Activated CD4-positive, alpha-beta T cell treated with anti-CD3 and anti-CD28 coated beads, Interleukin-2, amount 50 U/mL, for 1 hour (primary cell): ENCODE measurements at places on chromosomes 5 and 9.

GRCh38 chr9:81113453-81114124 lies 575.8 kb downstream of the TLE1 start:
- DNase-seq, result no peak

DNA sequence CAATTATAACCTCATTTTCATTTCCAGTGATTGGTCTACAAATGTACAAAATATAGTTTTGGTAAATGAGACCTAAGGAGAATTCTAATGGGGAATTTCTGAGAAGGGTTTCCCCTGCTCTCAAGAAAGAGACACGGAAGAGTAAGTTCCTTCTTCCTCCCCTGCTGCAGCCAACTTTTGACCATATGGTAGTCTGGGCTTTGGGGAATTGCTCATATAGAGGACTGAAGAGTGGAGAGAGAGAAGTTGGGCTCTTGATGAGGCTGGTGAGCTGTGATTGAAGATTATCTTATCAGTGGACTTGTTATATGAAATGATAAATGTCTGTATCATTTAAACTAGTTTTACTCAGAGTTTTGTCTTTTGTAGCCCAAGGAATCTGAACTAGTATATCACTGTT lies 4.3 kb upstream of the LNPEP start:
- DNase-seq, result no peak

DNA sequence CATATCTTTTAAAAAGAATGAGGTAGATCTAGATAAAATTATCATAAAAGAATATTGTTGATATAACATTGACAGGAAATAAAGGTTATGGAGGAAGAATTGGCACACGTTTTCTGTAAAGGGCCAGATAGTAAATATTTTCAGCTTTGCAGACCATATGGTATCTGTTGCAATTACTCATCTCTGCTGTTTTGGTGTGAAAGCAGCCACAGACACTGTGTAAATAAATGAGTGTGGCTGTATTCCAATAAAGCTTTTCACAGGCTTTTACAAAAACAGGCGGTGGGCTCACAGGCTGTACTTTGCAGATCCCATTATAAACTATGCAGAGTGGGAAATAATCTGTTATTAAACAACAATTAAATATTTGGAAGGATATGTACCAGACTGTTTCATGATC lies 87.4 kb downstream of the SGCD start:
- no peak for DNase-seq

GRCh38 chr5:134289509-134290113 lies 63.7 kb upstream of the PPP2CA start:
- peak; percentile 29 for DNase-seq

- DNase-seq, result no peak
Observed at GRCh38 chr5:122141751-122142150, 12.4 kb downstream of the ZNF474 start.

DNA sequence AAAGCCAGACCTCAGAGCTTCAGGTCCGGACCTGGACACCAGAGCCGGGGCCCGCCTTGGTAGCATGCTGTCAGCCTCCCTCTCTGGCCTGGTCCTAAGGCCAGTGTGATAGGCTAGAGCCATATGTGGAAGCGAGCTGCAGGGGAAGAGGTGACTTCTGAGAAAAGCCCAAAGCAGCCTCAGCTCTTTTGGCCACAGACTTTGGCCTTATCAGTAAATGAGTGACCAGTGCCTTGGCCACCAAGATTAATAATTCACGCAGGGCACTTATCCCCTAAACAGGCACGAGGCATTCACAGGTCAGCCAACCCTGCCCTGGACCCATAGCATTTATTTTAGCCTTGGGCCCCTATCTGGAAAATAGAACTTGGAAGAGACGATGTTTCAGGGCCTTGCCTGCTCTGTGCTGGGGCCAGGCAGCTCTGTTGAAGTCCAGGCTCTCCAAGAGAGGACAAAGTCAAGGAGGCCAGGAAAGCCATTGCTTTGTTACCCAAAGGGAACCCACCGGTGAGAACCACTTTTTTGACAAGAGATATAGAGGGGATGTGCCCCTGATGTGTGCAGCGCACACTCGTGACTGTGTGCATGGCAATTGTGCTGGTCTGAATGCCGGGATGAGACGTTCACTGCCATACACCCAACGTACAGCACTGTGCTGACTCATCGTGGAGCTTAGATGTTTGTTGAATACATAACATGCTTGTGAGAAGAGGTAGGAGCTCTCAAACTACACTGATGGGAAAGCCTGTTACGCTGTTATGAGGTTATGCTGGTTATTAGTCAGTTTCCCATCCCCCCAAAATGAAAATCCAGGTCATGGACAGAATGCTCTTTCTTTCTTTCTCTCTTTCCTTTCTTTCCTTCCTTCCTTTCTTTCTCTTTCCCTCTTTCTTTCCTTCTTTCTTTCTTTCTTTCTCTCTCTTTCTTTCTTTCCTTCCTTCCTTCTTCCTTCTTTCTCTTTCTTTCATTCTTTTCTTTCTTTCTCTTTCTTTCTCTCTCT lies 5.0 kb upstream of the SLC34A1 start:
- no peak for DNase-seq

GRCh38 chr9:106707738-106708474 lies 155.1 kb upstream of the ZNF462 start:
- DNase-seq, result no peak

GRCh38 chr9:87685441-87685840 lies 40.5 kb upstream of the CTSL start:
- DNase-seq, result no peak

GRCh38 chr5:65073250-65073661 lies 304.5 kb downstream of the CWC27 start:
- no peak for DNase-seq

GRCh38 chr5:72326306-72326649 lies 6.1 kb downstream of the PTCD2 start:
- no peak for DNase-seq

DNA sequence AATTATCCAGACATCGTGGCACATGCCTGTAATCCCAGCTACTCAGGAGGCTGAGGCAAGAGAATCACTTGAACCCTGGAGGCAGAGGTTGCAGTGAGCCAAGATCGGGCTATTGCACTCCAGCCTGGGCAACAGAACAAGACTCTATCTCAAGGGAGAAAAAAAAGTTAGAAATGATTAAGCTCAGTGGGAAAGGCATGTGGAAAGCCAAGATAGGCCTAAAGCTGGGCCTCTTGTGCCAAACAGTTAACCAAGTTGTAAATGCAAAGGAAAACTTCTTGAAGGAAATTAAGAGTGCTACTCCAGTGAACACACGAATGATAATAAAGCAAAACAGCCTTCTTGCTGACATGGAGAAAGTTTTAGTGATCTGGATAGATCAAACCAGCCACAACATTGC lies 43.0 kb downstream of the TBCA start:
- DNase-seq, result no peak

DNA sequence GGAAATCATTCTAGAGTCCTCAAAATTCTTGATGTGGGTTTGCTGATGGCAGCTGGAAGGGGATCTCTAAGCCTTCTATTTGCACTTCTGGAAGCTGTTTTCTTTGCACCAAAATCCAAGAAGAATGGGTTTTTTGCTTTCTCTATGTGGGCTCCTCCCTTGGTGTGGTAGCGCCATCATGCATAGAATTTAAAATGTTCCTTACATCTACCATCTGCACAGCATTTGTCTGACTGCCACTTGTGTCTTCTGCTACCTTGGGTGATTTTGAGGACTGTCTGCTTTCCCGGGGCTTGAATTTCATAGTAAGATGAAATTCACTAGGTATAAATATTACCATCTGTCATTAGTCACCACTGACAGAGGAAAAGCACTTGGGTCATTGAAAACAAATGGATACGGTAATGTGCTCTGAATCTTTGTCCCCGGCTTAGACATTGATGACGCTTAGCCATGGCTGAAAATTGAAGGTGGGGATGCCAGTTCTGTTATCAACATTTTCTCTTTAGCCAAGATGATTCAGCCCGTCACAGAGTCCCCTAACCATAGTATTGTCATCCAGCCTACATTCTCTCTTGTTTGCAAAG lies 30.0 kb downstream of the SNX30 start:
- no peak for DNase-seq

DNA sequence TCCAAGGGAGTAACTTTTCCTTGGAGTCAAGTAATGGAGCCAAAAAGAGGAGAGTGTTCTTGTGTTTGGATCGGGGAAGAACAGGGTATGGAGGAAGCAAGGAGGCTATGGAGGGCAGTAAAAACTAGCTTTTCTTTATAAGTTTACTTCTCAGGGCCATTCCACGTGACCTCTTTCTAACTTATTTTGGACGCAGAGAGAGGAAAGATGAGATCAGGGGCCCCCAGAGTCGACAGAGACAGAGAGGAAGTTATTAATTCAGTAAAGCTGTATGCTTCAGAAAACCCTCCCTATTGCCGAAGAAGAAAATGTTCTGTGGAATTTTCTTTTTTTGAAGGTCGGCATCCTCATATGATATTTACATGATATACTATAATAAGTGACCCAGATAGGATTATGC lies 233.8 kb upstream of the MPDZ start:
- no peak for DNase-seq

DNA sequence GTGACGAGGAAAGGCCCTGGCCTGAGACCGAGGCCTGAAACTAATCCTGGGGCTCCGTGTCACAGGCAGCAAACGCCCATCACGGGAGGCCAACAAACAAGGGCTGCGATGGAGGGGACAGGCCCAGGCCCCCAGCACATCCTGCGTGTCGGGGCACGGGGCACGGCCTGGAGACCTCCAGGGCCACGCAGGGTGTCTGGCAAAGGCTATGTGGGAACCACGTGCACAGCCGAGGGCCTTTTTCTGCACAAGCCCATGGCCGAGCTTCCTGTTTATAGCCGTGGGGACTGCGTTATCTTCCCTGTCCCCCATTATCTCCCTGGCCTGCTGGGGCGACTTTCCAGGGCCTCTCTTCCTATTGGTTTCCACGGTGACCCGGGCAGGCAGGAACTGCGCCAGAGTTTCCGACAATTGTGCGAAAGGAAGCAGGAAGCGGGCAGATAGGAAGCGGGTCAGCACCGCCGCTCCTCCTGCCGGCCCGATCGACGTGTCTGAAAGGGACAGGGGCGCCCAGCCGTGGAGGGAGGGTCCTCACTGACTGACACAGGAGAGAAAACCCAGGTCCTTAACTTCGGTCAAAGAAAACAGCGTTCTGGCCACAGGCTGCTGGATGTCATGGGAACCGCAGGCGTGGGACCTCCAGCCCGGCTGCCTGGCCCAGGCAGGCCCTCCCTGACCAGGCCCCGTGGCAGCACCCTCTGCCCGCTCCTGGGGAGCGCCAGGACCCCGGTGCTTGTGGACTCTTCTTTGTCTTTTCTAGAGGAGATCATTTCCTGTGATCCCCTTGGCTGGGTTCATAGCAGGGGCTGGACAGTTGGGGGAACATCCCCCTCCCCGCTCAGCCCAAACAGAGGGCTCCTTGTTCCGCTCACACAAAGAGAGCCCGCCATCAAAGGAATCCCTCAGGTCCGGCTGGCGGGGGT lies 29.1 kb upstream of the SEC16A start:
- no peak for DNase-seq

DNA sequence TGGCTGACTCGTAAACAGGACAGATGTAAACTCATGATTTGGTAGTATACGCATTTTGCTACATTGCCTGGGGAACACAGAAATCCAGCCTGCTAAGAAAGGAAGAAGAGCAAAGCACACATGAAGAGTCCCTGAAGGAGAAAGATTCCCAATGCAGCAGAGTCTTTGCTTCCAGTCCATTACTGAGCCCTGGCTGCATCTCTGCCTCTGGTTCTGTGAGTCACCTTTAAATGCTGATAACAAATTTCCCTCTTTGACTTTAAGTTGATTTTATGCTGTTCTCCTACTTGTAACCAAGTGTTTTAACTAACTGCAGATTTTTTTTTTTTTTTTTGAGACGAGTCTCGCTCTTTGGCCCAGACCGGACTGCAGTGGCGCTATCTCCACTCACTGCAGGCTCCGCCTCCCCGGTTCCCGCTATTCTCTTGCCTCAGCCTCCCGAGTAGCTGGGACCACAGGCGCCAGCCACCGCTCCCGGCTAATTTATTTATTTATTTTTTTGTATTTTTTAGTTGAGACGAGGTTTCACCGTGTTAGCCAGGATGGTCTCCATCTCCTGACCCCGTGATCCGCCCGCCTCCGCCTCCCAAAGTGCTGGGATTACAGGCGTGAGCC lies 8.5 kb upstream of the PRXL2C start:
- no peak for DNase-seq

DNA sequence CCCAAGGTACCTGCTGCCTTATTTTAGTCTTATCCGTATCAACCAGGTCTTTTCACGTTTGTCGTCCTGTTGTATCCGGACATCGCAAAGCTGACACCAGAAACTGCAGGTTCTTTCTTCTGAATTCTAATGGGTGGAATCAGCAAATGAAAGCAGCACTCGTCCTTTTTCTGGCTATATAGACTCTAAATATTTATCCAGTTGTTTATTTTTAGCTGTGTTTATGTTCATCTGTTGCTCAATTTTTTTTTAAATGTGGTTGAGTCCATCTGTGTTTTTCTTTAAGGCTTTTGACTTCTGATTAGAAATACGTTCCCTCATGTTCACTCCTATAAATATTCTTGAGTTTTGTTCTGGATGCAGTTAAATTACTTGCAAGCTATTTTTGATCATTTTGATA lies 831.7 kb downstream of the MTRR start:
- DNase-seq, result no peak

- no peak for DNase-seq
Observed at GRCh38 chr5:82754759-82755158, 322.4 kb downstream of the TMEM167A start.

GRCh38 chr5:176880366-176881020 lies 18.7 kb downstream of the HK3 start:
- no peak for DNase-seq

DNA sequence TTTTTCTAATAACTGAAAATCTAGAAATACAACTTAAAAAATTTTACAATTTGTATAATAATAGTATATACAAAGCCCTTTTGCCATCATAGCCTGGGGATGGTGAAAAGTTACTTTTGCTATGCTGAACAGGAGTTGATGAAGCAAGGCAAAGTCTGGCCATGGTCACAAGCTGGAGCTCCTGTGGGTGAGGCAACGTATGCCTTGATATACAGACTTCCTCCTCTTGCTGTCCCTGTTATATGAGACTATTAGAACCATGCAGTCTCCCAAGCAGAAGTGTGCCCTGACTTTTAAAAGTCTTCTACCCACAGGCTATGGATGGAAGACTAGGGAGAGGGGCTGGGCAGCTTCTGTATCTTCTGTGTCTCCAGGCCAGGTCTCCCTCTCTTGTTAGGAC lies 15.7 kb downstream of the FAM151B start:
- DNase-seq, result no peak

GRCh38 chr9:91496351-91496750 lies 72.7 kb upstream of the NFIL3 start:
- DNase-seq, result no peak

DNA sequence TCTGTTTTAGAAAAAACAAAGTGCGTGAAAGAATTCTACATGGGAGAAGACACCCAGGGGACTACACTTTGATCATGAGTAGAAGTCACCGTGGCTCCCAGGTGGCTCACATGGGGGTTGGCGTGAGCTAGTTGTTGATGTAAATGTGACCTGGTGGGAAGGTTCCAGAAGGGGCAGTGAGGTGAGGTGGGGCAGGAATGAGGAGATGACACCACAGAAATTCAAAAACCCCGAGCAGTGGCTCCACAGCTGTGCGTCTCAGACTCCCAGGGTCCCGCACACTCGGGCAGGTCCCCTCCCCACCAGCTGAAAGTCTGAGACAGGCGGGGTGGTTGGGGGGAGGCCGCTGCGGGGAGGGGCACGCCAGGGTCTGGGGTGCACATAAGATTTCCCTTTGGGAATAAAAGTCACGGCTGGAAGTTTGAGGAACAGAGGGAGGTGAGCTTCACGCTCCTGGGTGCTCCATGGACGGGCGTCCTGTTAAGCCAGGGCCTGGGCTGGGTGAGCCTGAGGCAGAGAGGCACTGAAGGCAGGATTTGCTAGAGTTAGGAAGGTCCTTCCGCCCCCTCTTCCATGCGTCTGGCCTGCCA lies 29.9 kb downstream of the GLT6D1 start:
- no peak for DNase-seq

- DNase-seq, result no peak
Observed at GRCh38 chr5:126464959-126465358, 41.8 kb downstream of the GRAMD2B start.
